ENCODE measurements at places on chromosomes 3 and 15.
A peak's percentile ranks its signal among the peaks of the same experiment; 100 is the strongest.

DNA sequence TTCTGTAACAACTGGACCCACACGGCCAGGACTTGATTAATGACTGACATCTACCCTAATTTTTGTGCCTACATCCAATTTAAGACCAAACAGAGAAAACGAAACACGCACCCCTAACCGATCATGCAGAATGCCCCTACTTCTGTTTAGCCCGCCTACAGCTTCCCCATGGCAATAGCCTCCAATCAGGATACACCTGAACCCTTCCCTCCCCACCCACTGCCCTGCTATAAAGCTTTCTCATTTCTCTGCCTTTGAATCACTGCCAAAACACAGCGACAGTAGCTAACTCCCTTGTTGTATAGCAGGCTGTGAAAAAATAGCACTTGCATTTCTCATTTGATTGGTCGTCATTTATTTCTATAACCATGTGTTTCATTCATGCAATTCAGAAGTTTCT, 45.2 kb upstream of the DPPA4 start:
- no peak for DNase-seq

GRCh38 chr3:17733215-17733614, 9.2 kb downstream of the TBC1D5 start:
- DNase-seq = no peak

DNA sequence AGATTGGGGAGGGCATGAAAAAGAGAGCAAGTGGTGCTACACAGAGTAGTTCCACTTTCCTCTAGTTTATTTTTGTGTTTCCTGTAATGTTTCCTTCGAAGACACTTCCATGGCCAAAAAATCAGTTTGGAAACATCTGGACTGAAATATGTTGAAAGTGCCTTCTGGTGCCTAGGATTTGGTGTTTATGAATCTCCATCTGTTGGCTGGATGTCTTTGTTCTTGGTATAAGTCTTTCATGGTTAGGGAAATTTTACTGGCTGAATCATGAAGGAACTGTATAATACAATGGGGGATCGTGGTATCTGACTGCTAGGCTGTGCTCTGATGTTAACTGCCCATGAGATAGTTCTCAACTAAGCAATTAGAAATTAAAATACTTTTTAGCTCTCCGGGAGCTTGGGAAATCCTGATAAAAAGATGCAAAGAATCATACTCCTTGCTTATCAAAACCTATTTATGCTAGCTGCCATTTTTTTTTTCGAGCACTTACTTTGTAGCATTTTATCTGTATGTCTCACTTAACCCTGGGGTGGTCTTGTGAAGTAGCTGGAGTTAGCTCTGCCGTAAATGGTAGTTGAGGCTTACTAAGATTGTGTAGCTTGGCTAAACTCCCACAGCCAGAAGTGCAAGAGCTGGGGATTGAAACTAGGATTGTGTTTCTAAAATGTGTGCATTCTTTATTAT, 21.9 kb downstream of the AKAP13 start:
- DNase-seq = no peak

GRCh38 chr3:58234516-58234931, 3.1 kb upstream of the ABHD6 start:
- no peak for DNase-seq

DNA sequence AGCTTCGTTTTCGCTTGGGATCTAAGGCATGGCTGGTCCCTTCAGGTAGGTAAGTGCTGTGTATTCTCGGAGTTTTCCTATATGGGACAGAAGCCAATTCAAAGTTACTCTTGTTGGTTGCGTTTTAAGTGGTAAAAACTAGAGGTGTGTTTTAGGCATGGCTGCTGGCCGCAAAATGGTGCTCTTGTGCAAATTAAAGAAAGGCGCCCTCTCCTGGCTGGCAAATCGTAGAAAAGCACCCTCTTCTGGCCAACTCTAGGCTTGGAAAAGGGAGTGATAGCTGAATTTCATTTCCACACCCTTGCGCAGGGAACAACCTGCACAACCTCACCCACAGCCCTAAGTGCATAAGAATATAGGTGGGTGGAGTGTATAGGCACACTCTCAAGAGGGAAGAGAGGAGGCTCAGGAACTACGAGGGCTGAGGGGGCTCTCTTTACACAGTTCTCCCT, 23.5 kb downstream of the DRD3 start:
- peak; percentile 40 for DNase-seq

DNA sequence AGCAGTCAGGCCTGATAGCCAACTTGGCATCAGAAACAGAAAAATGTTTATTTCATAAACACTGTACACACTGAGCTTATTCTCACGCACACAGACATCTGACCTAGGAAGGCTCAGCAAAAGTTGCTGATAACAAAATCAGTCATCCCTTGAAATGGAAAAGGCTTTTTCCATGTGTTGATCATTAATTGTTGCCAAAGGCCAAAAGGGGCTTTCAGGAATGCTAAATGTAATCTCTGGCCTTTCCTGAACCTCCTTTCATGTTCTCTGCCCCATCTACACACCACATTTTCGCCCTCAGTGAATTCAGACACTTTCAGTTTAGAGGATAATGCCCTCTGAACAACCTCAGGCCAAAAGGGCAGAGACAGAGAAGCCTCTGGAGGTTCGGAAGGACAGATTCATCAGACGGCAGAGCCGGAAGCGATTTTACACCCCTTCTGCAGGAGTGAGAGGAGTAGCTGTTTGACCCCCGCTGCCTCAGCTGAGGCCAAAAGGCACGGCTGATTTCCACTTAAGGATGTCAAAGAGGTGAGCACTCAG, 14.5 kb downstream of the RTP4 start:
- DNase-seq = no peak

DNA sequence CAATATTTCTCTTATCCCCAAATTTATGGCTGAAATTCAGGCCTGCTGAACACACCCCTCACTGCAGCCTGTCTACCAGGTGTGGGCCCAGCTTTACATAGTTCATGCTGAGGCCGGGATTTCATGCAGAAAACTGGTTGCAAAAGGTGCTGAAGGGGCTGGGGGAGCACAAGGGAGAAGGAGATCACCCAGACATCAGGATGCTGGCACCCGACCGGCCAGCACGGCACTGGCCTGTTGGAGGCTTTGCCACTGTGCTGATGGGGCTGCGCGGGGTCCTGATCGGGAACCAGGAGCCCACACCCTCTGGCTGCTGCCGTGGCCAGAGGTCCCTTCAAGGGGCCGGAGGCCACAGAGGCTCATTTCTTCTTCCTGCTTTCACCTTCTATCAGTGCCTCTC, 177.9 kb upstream of the C2CD4B start:
- no peak for DNase-seq

DNA sequence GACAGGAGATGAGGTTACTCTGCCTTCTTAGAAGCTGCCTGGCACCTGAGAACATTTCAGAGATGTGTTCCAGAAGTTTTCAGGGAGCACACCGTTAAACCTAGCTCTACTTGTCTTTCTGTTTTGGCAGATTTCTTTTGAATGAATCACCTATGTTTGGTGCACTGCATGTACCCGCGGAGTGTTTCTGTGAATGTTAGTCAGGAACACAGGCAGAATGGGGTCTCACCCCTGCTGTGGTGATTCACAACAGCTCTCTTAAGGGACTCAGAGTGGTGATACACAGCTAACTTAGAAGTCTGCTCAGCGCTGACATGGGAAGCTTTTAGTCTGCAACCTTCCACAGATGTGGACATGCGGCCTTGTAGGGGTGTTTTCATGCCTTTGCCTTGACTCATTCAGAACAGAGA, 24.0 kb downstream of the TSEN2 start:
- no peak for DNase-seq

- DNase-seq = no peak
Observed at GRCh38 chr3:76310089-76310488, 524.7 kb upstream of the ZNF717 start.

DNA sequence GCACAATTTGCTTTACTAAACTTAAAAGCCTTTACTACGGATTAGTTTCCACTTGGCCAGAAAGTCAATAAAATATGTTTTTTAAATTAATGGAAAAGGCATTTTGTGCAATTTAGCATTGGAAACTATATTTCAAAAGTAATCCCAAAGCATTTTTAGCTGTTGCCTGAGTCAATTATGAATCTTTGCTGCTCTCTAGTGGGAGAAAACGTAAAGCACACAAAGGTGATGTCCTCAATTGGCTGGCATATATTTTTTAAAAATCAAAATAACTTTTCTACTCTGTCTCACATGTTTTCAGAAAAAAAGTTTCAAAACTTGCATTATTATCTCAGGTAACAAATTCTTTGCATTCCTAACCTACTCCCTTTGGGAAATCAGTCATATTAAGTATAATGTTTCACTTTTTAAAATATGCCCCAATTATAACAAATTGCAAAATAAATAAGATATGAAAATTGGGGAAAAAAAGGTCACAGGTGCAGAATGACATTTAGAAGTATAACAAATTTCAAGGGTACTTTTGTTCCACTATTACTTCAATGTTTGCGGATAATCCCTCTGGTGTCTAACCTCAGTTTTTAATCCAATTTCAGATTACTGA, 47.2 kb upstream of the TEX55 start:
- no peak for DNase-seq

GRCh38 chr3:111972891-111973290, 5.9 kb upstream of the ABHD10 start:
- no peak for DNase-seq

- no peak for DNase-seq
Observed at GRCh38 chr3:2458816-2459215, 360.1 kb downstream of the CNTN4 start.

GRCh38 chr15:85298366-85298765, 82.0 kb upstream of the AKAP13 start:
- DNase-seq = no peak

- no peak for DNase-seq
Observed at GRCh38 chr3:148330542-148330941, 367.2 kb upstream of the AGTR1 start.

Measured in T-cell (primary cell).